ENCODE measurements at places on chromosomes 2 and 18.

DNA sequence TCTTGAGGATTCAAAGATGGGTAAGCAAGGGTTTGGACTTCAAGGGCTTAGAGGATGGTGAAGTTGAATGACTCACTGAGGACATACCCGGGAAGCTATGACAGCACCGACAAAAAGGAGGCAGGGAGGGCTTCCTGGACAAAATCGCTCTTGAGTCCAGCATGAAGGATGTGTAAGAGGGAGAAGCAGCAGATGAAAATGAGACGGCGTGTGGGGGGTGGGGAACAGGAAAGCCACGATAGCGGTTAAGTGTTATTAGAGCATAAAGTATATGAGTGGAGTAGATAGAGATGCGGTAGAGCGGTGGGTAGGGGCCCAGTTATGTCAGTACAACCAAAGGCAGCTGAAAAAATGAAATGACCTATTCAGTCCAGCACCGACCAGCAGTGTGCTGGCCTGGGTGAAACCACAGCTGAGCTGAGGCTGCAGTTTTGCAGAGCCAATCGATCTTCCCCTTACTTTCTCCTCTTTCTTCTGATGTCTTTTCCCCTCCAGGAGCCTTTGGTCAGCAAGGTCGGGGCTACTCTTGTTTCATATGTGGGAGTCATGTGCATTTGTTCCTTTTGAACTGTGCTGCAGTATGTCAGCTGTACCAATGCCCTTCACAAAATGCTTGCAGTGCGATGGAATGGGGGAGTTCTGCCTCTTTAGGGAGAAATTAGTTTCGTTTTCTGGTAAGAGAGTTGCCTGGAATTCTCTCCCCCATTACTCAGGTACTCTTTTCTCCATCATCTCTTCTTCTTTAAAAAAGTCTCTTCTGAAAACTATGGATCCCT, 2.0 kb upstream of the THUMPD2 start:
- H3K27ac ChIP-seq, result no peak overlapping the region
- no peaks in the 10 kb centered on the region for H3K36me3 ChIP-seq
- H3K4me1 ChIP-seq, result peaks cover 12% of the 10 kb centered on the region
- H3K27me3 ChIP-seq, result no peaks in the 10 kb centered on the region
- no peak for DNase-seq

- no peak for DNase-seq
- H3K4me1 ChIP-seq, result peaks cover 12% of the 10 kb centered on the region
- H3K27me3 ChIP-seq, result no peaks in the 10 kb centered on the region
- H3K27ac ChIP-seq, result no peak overlapping the region
Observed at GRCh38 chr2:172965433-172966212, 110.0 kb upstream of the MAP3K20 start.

GRCh38 chr18:67705748-67706147, 189.2 kb upstream of the DSEL start:
- no peaks in the 10 kb centered on the region for H3K36me3 ChIP-seq
- DNase-seq, result no peak
- no peaks in the 10 kb centered on the region for H3K4me1 ChIP-seq
- H3K27ac ChIP-seq, result no peak overlapping the region
- H3K4me3 ChIP-seq, result no peak overlapping the region
- H3K27me3 ChIP-seq, result no peaks in the 10 kb centered on the region

DNA sequence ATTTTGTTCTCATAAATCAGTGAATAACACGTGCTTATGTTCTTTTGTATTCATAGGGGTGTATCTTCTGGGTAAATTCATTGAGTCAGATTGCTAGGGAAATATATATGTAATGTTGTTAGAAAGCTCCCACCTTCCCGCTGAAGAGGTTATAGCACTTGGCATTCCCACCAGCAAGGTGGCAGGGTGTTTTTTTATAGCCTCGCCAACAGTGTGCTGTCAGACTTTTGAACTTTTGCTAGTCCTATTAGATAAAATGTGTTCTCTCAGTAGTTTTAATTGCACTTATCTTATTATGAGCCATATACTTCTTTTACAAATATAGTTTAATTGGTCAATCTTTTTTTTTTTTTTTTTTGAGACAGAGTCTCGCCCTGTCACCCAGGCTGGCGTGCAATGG, 31.0 kb downstream of the MRPS9 start:
- no peaks in the 10 kb centered on the region for H3K36me3 ChIP-seq
- DNase-seq, result no peak
- no peak overlapping the region for H3K27ac ChIP-seq
- no peaks in the 10 kb centered on the region for H3K4me1 ChIP-seq
- H3K4me3 ChIP-seq, result no peak overlapping the region
- H3K27me3 ChIP-seq, result no peaks in the 10 kb centered on the region

DNA sequence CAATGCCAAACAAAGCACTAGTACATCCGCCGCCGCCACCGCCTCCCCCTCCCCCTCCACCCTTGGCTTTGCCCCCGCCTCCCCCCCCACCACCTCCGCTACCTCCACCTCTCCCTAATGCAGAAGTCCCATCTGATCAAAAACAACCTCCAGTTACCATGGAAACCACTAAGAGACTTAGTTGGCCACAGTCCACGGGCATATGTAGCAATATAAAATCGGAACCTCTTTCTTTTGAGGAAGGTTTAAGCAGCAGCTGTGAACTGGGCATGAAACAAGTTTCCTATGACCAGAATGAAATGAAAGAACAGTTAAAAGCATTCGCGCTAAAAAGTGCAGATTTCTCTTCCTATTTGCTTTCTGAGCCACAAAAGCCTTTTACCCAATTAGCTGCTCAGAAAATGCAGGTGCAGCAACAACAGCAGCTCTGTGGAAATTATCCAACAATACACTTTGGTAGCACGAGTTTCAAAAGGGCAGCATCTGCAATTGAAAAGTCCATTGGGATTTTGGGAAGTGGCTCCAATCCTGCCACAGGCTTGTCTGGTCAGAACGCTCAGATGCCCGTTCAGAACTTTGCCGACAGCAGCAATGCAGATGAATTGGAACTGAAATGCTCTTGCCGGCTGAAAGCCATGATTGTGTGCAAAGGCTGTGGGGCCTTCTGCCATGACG, 168.0 kb downstream of the ASXL3 start:
- H3K36me3 ChIP-seq, result no peaks in the 10 kb centered on the region
- DNase-seq, result no peak
- no peak overlapping the region for H3K4me3 ChIP-seq
- H3K27me3 ChIP-seq, result no peaks in the 10 kb centered on the region

- H3K4me1 ChIP-seq, result peaks cover 28% of the 10 kb centered on the region
- DNase-seq, result no peak
- no peak overlapping the region for H3K4me3 ChIP-seq
- H3K36me3 ChIP-seq, result no peaks in the 10 kb centered on the region
- peak overlapping the region; percentile 75 for H3K27ac ChIP-seq
Observed at GRCh38 chr18:59885579-59886163, 14.1 kb upstream of the PMAIP1 start.

- no peak overlapping the region for H3K4me3 ChIP-seq
- DNase-seq, result no peak
- H3K4me1 ChIP-seq, result no peaks in the 10 kb centered on the region
- H3K36me3 ChIP-seq, result no peaks in the 10 kb centered on the region
Observed at GRCh38 chr2:73341039-73341438, 44.6 kb upstream of the ALMS1 start.

DNA sequence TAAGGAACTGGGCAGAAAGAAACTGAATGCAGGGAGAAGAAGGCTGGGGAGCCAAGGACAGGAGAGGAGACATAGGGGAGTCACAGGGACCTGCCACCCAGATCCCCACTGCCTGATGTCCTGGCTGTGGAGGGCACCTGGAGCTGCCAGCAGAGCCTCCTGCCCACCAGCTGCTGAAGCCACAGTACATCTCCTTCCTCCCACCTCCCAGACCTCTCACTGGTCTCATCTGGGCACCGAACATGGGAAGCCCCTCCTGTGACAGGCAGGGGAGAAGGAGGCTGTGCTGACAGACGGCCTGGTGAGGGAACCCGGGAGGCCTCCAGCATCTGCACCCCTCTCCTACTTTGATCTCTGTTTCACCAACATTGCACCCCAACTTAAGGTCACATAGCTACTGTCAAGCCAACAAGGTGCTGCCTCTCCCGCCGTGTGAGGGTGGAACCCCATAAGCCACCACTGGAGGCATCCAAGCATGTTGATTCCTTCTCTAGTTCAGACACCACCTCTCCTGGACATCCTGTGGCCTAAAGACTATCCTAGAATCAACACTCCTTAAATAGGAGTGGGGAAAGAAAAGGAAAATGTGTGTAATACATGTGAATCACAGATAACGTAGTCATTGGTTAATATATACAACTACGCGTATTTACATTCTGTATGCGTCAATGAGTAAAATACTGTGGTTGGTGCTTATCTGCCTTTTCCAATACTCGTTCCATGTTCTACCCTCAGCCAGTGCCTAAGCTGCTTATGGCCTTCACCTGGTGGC, 3.5 kb upstream of the RNPEPL1 start:
- no peaks in the 10 kb centered on the region for H3K27me3 ChIP-seq
- no peak overlapping the region for H3K27ac ChIP-seq
- H3K4me1 ChIP-seq, result peaks cover 49% of the 10 kb centered on the region
- DNase-seq, result no peak

- H3K36me3 ChIP-seq, result no peaks in the 10 kb centered on the region
- H3K4me1 ChIP-seq, result no peaks in the 10 kb centered on the region
- DNase-seq, result no peak
- no peaks in the 10 kb centered on the region for H3K27me3 ChIP-seq
Observed at GRCh38 chr18:78006006-78006773, 756.5 kb downstream of the GALR1 start.

DNA sequence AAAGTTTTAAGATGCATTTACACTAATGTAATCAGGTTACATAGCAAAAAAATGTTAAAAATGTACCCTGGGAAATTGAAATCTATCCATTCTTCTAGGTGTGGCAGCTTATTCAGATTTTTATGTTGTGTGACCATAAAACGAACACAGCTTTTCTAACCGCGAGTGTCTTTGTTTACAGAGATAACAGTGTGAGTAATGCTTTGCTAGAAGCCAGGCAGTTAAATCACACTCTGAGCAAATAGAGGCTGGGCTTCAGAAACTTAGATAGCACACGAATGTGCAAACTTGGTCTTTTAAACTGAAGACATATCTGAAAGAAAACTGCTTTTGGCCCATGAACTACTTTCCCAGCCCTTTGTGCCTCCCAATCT, 116.1 kb downstream of the SPTBN1 start:
- peak overlapping the region; percentile 96 for H3K27ac ChIP-seq
- no peak for DNase-seq
- no peak overlapping the region for H3K4me3 ChIP-seq
- peaks cover 4% of the 10 kb centered on the region for H3K36me3 ChIP-seq

- no peaks in the 10 kb centered on the region for H3K27me3 ChIP-seq
- peak overlapping the region; percentile 61 for H3K27ac ChIP-seq
- H3K4me3 ChIP-seq, result peak overlapping the region; percentile 82
- DNase-seq, result no peak
Observed at GRCh38 chr18:76823587-76824011, 1.2 kb downstream of the ZNF236 start.

DNA sequence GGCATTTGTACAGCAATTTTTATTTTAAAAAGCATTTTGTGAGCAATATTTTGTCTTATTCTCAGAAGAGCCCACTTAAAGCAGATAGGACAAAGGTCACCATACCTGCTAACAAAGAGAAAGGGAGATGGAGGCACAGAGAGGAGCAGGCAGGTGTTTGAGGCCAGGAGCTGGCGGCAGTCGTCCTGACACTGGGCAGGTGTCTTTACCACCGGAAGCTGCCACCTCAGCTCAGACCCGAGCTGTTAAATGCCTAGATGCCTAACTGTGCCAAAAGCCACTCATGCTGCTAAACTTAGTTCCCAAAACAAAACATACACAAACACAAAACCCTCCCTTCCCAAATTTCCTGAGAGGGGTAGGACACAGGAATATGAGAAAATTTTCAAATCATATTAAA, 120.9 kb downstream of the CNTNAP5 start:
- H3K27me3 ChIP-seq, result no peaks in the 10 kb centered on the region
- no peaks in the 10 kb centered on the region for H3K4me1 ChIP-seq
- no peak overlapping the region for H3K27ac ChIP-seq
- H3K36me3 ChIP-seq, result no peaks in the 10 kb centered on the region
- no peak overlapping the region for H3K4me3 ChIP-seq
- DNase-seq, result no peak

- no peaks in the 10 kb centered on the region for H3K27me3 ChIP-seq
- no peaks in the 10 kb centered on the region for H3K4me1 ChIP-seq
- H3K4me3 ChIP-seq, result no peak overlapping the region
- H3K36me3 ChIP-seq, result no peaks in the 10 kb centered on the region
Observed at GRCh38 chr2:156944871-156945270, 312.6 kb upstream of the GALNT5 start.

GRCh38 chr2:73243884-73244570, 9.9 kb downstream of the CCT7 start:
- peak; percentile 45 for DNase-seq
- H3K27me3 ChIP-seq, result no peaks in the 10 kb centered on the region
- peak overlapping the region; percentile 17 for H3K27ac ChIP-seq
- H3K4me1 ChIP-seq, result peaks cover 26% of the 10 kb centered on the region

DNA sequence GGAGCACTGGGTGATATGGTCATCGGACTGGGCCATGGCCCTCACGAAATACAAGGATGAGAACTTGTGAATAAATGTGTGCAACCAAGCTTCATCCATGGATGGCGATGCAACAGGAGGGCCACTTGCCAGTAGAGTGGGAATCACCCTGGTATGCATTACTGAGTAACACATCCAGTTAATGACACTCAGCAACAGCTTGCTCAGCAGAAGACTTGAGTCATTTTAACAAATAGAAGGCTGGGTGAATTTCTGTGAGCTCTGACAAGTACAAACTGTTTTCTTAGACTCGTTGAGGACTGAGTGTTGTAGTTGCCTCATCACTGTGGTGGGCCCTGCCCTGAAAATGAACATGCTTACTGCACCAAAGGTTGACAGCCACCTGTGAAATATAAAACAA, 221.6 kb downstream of the NCKAP5 start:
- H3K36me3 ChIP-seq, result no peaks in the 10 kb centered on the region
- no peak overlapping the region for H3K27ac ChIP-seq
- no peak for DNase-seq
- H3K4me3 ChIP-seq, result no peak overlapping the region
- no peaks in the 10 kb centered on the region for H3K27me3 ChIP-seq
- peaks cover 7% of the 10 kb centered on the region for H3K4me1 ChIP-seq

- DNase-seq, result no peak
- H3K27ac ChIP-seq, result no peak overlapping the region
Observed at GRCh38 chr18:44838971-44839666, 158.4 kb downstream of the SETBP1 start.

DNA sequence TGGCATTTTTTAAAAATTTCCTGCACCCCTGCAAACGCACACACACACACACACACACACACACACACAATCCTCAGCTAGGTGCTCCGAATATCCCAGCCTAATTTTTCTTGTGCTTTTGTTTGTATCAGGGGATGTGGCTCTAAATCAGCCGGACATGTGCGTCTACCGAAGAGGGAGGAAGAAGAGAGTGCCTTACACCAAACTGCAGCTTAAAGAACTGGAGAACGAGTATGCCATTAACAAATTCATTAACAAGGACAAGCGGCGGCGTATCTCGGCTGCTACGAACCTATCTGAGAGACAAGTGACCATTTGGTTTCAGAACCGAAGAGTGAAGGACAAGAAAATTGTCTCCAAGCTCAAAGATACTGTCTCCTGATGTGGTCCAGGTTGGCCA, 1.8 kb downstream of the HOXD13 start:
- DNase-seq, result no peak
- H3K4me3 ChIP-seq, result no peak overlapping the region
- peaks cover 2% of the 10 kb centered on the region for H3K4me1 ChIP-seq
- no peaks in the 10 kb centered on the region for H3K36me3 ChIP-seq
- peaks cover 100% of the 10 kb centered on the region for H3K27me3 ChIP-seq

- no peaks in the 10 kb centered on the region for H3K36me3 ChIP-seq
- H3K4me3 ChIP-seq, result no peak overlapping the region
- H3K27me3 ChIP-seq, result no peaks in the 10 kb centered on the region
- no peak for DNase-seq
- no peaks in the 10 kb centered on the region for H3K4me1 ChIP-seq
Observed at GRCh38 chr2:144606466-144607095, 86.7 kb upstream of the ZEB2 start.
